Cerebellum (tissue), 4 donors: ENCODE measurements at places on chromosomes 3 and 15. TPM values are rescaled to one million over a fixed set of nuclear protein-coding genes. Genes with fewer than 3 reads are reported as not detected.

- no peak for DNase-seq
These were observed 122.4 kb downstream of the RAP2B start for GRCh38 chr3:153284282-153284938.

DNA sequence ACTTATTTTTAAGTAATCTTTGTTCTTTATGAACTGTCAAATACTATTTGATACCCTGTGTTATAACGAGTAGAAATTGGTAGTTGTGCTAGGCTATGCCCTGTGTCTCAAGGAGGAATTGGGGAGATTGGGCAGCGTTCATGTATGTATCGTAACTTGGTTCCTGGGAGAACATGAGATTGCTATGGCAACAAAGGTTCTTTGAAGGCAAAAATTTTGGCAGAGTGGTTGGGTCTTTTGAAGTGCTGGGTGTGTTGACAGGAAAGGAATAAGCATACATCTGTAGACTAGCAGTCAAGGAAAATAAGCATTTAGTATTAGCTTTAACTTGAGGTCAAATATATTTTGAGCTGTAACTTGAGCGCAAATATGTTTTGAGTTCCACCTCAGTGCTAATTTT, 45.3 kb downstream of the TCF12 start:
- DNase-seq: no peak

GRCh38 chr3:58167431-58168351, 43.1 kb downstream of the DNASE1L3 start:
- peak; percentile 38 for DNase-seq

DNA sequence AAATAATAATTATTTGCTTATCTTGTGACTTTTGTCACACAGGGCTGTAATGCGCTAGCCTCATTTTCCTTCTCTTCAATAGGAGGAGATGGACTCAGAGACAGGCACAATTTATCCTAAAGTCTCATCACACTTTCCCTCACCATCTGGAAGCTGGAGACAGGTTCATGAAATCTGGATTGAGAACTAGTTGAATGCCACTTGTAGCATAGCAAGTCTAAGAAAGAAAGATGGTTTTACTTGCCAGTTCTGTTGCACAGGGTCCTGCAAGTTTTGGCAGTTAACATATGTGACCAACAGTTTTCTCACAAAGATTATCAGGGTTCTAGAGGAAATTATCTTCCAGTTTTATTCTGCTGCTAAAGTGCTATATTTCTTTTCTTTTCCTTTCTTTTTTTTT, 9.0 kb upstream of the ZSCAN2 start:
- DNase-seq: no peak

DNA sequence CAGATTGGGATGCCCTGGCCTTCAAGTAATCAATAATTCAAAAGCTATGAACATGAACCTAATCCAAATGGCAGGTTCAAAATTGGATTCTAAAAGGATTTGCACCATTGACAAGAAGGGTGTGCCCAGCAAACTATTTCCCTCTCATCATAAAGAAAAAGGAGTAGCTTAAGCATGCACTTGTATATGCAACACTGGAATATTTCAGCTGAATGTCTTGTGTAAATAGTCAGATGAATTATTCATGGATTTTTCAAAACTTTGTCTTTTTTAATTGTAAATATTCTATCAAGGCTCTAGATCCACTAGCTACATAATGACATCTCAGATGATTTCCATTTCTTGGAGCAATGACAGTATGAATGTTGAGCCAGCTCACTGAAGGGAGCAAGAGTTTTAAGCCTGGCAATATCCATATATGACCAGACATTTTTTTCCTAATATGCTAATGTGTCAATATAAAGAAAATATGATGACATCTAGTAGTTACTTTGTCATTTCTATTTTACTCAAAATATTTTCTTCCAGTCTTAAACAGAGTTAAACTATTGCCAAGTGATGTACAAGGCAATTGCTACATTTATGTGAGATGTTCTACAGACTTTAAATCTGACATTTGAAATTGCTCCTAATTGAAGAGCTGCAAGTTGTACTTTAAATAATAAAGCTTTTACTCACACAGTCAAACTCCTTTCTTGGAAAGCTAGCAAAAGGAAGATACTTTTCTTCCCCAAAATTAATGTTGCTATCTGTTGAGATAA, 230.5 kb upstream of the AGTR1 start:
- DNase-seq: no peak

FEZF2 gene
- total RNA-seq: 0.09 TPM
